Chondrocyte (in vitro differentiated cells): ENCODE measurements at places on chromosomes 4 and X. TPM values are rescaled to one million over a fixed set of nuclear protein-coding genes. Genes with fewer than 3 reads are reported as not detected.

Gene SPP1
- total RNA-seq, result 13.5 to 16.0 TPM (median 15.7 TPM) in 3 replicates

DNA sequence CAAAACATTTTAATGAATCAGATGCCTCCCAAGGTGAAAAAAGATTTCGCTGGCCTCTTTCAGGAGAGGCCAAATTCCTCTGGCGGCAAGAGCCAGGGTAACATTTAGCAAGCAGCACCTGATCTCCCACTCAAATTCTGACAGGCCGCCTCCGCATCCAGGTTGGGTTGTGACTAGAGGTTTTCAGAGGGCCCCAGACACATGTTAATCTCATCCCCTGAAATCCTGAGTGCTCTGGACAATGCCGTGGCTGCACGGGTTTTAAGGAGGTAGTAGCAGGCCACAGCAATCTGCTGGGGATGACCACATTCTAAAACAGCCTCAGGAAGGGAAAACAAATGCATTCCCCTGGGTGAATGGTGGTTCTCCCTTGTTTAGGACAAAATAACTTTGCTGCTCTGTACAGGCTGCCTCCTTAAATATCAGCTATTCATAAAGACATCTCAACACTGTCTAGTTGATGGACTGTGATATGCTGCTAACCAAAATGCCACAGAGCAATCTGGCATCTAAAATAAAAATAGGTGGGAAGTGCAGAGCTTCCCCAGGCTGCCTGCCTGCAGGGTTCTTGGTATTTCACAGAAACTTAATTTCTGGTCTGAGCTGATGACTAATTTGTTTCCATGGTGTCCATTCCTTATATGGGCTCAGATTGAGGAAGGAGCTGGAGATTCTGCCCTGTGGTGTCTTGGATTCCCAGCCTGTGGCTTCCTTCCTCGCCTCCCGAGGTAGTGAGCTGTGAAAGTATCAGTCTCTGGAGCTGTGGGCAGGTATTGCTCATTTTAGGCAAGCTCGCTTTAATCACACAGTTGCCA, 202.0 kb downstream of the DCLK2 start:
- DNase-seq, result no peak

GRCh38 chr4:6443035-6444023, 29.1 kb downstream of the PPP2R2C start:
- DNase-seq, result no peak

Gene HTR2C
- not detected in 3 replicates for total RNA-seq

DNA sequence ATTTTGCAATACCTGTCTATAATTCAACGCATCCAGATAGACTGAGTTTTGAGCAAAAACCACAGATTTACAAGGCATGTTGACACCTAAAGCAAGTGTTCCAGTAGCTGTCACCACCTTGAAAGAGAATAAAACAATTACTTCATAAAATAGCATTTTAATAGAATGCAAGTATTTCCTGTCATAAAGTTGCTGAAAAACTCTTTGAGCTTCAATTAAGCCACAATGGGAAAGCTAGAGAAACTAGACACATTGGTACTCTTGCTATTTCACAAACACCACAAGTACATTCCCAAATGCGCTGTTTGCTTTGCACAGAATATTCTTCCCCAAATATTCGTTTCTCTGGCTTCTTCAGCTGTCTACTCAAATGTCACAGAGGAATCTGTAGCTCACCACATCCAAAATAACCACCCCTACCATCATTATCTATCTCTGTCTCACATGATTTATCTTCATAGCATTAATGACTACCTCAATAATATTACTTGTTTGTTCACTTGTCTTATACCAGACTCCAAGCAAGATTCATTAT, 70.3 kb downstream of the DDX60 start:
- no peak for DNase-seq

- no peak for DNase-seq
These were observed 634.9 kb downstream of the BCOR start for GRCh38 chrX:39462835-39463234.

Gene MAGEA2B
- total RNA-seq, result not detected in 3 replicates

DNA sequence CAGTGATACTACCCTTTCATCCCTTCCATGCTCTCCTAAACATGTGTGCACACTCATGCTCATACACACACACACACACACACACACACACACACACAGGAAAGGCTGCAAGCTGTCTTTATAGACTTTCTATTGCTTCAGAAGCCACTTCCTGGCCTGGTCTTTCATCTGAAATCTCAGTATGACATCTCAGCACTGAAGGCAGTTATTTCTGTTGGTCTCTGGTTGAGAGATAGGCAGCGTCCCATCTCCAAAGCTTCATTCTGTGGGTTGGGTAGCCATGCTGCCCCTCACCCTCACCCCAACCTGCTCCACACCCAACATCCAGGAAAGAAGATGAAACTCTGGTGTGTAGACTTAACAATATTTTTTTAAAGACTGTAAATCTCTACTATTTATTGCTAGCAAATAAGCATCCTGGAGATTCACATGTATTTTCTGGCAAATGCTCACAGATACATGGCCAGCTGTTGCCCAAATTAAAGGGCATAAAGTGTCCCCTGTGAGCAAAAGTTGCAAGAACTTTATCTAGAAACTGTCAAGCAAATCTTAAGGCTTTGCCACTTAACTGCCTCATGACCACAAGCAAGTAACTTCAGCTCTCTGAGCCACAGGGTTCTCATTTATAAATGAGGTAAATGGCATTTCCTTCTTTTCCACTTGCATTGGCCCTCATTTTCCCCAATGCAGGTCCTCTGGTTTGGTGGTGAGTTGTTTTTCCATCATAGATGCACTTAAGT, 189.8 kb upstream of the AFF2 start:
- DNase-seq, result no peak

Gene CXCL3
- total RNA-seq, result 0.20 TPM in 1 of 3 replicates, not detected in the others

DNA sequence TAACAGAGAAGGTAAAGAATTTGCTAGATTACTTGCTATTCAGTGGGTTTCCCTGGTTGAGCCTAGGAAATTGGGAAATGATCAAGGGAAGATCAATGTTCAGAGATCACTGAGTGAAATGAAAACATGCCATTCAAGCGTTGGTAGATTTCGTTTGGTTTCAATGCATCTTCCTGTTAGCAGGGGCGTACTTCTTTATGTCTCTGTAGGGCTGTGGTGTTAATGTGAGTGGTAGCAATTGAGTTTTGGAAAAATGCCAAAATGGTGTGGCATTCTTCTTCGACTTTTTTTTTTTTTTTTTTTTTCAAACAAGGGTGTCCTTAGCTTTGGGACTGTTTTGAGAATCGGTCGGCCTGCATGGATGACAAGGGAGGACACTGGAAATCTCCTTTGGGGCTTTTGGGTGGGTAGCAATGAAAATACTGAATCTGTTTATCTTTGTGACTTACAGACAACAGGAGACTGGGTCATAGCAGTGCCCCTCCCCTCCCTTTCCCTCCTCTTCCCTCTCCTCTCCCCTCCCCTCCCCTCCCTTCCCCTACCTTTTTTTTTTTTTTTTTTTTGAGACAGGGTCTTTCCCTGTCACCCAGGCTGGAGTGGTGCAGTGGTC, 50.4 kb downstream of the SPRY1 start:
- no peak for DNase-seq

- DNase-seq, result no peak
These were observed 29.1 kb downstream of the TTC29 start for GRCh38 chr4:146916479-146917076.

- no peak for DNase-seq
These were observed 976.2 kb downstream of the FSTL5 start for GRCh38 chr4:161187569-161187968.

Gene VEGFC
- total RNA-seq, result 11.1 to 25.2 TPM (median 13.5 TPM) in 3 replicates

Gene COL25A1
- 0.45 to 1.3 TPM (median 0.62 TPM) in 3 replicates for total RNA-seq

GRCh38 chrX:150044556-150044955, 106.3 kb upstream of the EOLA2 start:
- DNase-seq, result no peak

GRCh38 chr4:61628727-61629126, 428.6 kb downstream of the ADGRL3 start:
- DNase-seq, result no peak

GRCh38 chr4:84224522-84224921, 274.6 kb downstream of the NKX6-1 start:
- no peak for DNase-seq

DNA sequence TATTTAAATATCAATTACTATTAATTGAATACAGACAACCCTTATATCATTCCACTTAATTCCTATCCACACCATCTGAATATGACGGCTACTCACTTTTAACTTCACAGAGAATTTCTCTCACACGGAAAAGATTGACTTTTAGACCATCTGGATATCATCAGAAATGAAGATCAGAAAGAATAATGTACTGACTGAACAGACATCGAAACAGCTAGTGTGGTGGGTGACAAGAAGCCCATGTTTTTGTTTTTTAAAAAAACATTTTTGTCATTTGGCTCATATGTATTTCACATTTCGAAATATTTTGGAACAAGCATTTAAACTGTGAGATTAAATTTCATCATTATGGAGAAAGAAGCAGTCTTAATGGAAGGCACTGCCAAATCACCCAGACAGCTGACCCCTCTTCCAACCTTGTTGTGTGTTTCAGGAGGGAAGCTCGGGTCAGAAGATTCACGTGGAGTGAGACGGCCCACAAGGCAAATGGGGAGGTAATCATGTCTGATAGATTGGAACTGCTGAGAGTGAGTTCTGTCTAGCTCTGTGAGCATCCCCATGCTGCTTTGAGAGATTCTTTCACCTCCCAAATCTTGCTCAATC, 204.2 kb upstream of the RASGEF1B start:
- no peak for DNase-seq

DNA sequence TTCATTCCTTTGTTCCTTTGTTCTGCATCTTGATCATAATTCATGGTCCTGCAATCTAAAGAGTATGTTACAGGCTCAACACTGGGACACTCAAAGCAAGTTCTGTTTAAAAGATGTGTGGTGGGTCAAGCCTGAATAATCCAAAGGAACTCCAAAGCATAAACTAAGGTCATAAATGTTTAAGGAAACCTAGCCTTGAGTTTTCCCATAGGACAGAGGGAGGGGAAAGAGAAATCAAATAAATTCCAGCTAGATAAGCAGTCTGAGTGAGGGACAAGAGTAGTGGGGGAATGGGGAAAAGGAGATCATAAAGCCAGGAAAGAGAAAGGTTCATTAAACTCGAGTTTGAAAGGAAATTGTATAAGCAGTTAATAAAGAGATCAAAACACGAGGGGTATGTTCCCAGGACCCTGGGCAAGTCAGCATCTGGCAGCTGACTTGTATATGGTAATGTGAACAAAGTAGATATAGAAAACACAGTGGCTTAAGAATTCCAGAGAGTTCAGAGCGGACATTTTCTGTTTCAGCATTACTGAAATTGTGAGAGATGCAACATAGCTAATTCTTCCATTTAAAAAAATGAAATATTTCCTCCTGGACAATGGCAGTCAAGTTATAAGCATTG, 125.8 kb upstream of the EDNRA start:
- DNase-seq, result no peak

Gene PRKG2
- total RNA-seq, result not detected in 3 replicates

- no peak for DNase-seq
These were observed 192.7 kb downstream of the RBMX2 start for GRCh38 chrX:130594453-130594916.

DNA sequence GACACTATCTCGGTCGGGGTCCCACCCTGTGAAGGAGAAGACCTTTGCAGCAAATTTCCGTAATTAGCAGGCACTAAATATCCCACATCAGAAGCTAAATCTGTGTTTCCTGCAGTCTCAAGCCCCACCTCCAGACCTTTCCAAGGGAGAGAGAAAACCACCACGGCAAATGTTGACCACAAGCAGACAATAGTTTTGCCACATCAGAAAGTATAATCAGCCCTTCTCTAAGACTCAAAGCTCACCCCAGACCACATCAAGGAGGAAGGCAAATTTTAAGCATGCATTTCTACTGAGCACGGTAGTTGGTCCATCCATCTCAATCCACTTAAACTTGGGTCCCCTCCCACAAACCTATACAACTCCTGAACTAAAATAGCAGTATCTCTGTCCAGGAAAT, 398.5 kb downstream of the GPM6A start:
- no peak for DNase-seq

Gene SNCA
- total RNA-seq, result 3.1 to 5.0 TPM (median 3.9 TPM) in 3 replicates

DNA sequence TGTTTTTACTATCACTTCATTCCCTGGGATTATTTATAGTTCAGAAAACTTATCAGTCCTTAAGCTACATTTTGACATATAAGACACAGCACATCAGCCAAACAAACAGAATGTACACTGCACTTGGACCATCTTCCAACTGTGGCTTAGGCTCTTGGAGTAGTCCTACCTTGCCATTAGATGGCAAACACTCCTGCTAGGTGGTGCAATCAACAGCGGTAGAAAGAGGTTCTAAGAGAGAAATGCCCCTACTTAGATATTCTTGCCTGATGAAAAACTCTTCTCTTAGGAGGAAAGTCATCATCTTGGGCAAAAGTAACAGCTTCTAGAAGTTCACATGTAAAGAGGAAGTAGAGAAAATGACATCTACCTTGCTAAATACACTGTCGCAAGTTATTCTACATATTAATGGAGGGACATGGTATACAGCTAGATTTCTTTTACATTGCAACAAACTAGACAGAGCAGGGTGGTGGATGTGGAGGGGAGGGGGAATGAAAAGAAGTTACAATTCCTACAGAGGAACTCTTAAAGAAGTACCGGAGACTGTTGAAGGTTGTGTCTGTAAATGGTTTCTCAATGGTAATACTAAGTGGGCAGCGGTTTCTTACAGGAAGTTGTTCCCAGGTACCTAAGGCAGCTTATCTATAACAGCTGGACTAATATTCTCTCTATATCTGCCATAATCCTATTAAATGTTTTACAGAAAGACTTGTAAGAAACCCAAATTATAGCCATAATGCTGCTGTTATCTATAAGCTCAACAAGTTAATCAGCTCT, 8.1 kb upstream of the STPG2 start:
- DNase-seq, result no peak

DNA sequence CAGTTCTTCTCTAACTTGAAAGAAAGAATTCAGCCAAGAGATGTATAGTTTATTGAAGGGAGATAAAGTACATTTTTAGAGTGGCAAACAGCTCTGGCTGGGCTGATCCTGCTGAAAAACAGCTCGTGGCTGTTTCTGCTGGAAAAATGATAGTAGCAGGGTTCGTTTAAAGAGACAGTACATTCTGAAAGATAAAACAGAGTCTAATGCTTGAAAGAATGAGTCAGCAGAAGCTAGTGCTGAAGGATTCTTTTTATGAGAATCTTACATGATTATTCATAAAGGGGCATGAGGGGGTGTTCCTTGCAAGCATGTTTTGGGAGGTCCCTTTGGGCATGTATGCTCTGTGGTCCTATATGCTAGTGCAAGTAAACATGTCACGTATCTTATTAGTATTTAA, 790.0 kb downstream of the PCDH18 start:
- no peak for DNase-seq

- DNase-seq, result no peak
These were observed 2153.6 kb upstream of the AGA start for GRCh38 chr4:179595671-179596410.

DNA sequence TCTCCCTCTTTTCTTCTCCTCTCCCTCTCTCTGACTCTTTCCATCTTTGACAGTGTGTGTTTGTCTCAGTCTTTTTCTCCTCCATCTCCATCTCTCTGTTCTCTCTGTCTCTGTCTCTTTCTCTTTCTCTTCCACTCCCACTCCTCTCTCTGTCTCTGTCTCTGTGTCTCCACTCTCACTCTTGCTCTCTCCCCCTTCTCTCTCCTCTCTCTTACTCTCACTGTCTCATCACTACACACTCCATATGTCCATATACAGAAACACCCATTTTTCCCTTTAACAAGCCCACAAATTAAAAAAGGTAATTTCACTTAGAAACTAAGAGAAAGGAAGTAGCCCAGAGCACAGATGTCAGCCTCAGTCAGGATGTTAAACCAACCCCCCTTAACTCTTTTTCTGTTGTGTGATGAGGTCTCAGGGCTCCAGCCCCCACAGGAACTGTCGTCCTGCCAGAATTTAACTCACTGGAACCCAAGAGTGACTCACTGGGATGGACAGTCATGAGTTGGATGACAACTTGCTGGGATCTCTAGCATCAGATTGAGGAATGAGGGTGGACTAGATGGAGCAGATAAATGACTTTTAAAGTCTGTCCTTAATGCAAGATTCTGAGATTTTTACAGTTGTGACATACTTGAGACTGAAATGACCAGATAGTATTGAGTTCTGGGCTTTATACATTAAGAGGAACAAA, 27.5 kb downstream of the OTUD6A start:
- DNase-seq, result no peak
